M059J (cell line): ENCODE measurements at places on chromosomes 7 and 10. TPM values are rescaled to one million over a fixed set of nuclear protein-coding genes. Genes with fewer than 3 reads are reported as not detected.

The TMEM130 gene
- total RNA-seq, result 0.37 and 6.2 TPM in 2 replicates

The SFTPD gene
- total RNA-seq, result not detected in 2 replicates

The TAS2R60 gene
- not detected in 2 replicates for total RNA-seq

DNA sequence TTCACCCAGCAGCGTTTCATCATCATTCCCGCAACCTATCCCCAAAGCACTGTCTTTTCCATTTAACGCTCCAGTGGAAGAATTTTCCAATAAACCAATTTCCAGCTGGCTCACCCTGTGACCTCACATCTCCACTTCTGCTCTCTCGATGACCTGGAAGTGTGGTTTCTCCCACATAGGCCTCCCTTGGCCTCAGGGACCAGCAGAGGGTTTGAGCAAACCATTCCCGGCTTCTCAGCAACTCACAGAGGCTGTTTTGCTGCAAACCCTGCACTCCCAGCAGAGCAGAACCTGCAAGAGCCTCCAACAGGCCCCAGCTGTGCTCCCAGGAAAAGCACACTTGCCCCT, 523.0 kb upstream of the FOXK1 start:
- DNase-seq, result no peak

DNA sequence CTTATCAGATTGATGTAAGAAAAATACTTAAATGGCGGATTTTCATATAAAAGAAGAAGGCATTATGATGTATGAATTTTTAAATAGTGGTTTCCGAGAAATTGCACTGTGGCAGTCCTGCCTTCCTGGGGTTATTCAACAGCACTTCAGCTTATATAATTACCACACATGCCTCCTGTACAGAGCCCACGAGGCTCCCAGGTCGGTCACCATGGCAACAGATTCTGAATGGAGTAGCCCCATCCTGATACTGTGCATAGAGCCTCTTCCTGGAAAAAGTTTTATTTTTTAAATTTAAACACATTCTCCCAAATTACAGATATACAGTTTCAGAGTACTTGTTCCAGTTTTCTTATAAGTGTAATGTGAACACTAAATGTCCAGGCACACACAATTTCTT, 15.9 kb upstream of the ASB4 start:
- no peak for DNase-seq
